MV-4-11 (cell line): ENCODE measurements at places on chromosomes 7 and 10.

GRCh38 chr7:120949998-120950538 is 509 bp upstream of the ING3 start:
- no peak for DNase-seq

GRCh38 chr7:16840094-16840493 is 35.3 kb upstream of the AGR2 start:
- no peak for DNase-seq

DNA sequence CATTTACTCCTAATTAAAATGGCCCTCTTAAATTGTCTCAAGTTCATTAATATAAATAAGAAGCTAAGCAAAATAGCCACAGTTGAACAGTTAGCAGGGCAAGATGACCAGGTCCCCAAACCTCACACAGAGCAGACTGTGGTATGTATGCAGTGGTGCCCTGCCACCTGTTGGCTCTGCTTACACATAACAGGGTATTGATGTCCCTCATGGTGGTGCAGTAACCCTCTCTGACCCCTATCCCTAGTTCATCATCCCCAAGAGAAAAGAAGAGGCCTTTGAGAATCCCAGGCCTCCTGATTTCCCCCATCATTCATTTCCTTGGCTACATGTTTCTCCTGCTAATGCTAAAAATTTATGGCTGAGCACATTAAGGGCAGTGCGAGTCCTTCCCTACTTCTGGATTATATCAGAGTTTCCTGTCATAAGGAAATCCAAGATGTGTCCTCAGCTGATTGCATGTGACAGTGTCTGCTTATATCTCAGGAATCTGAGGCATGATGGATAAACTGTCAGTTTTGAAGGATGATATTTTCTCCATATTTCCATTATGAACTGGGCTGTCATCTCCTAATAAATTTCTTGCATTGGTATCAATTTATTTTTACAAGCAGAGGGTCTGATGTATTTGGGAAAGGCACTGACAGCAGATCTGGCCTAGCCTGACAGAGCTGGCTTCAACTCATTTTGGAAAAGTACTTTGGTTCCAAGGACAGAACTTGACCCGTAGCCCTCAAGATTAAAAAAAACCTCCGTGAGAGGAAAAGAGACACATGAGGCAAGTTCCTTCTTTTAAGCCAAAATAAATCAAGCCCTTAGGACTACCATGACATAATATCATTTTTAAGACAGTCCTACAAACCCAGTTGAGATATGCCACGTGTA is 880.6 kb downstream of the LRMDA start:
- peak; percentile 32 for DNase-seq

GRCh38 chr7:39741942-39742623 is 118.7 kb downstream of the RALA start:
- DNase-seq, result peak; percentile 61

- no peak for DNase-seq
These were observed 25.8 kb downstream of the MET start for GRCh38 chr7:116697761-116698160.

DNA sequence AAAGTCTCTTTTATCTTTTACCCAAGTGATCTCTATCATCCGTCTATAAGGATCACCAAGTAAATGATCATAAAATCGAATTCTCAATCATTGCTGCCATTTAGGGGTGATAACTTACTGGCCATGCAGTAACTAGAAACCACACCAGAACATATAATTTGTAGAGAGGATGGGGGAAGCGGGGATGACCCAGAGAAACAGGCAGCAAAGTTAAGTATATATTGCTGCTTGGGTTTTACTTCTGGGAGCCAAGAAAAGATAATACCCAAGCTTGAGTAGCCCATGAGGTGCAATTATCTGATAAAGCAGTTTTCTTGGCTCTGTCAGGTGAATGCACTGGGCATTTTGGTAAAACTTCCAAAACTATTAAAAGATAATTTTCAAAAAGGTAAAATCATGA is 18.9 kb downstream of the EXOC6 start:
- DNase-seq, result no peak

DNA sequence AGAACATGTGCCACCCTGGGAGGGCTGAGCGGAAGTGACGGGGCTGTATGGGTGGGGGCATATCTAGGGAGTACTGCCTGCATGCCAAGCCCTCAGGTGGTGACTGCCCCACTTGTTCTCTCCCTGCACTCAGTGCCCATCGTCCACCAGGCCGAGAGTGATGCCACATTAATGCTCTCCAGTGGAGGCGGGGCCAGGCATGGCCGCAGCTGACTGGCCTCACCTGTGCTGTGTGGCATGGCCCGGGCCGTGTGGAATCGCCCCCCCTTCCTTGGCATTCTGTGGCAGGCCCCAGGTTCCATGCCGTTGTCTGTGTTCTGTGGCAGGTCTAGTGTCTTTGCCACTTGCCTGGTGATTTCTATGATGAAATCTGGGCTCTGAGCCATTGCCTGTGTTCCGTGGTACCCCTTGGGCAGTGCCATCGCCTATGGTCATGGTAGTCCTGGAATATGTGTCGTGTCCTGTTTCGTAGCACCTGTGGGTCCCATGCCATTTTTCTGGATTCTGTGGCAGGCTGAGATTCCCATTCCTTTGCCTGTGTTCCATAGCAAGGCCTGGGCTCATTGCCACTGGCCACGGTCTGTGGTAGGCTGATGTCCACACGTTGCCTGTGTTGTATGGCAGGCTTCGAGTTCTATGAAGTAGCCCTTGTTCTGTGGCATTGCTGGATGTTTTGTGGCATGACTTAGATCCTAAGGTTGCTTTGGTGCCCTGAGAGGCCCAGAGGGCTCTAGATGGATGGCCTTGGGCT is 8.9 kb downstream of the FLNC start:
- no peak for DNase-seq

GRCh38 chr7:130228840-130229502 is 21.3 kb downstream of the SSMEM1 start:
- peak; percentile 67 for DNase-seq

- DNase-seq, result no peak
These were observed 47.3 kb downstream of the COBL start for GRCh38 chr7:51269321-51269720.

- DNase-seq, result no peak
These were observed 137.5 kb upstream of the FZD1 start for GRCh38 chr7:91126762-91127161.

- DNase-seq, result no peak
These were observed 12.4 kb downstream of the MTURN start for GRCh38 chr7:30147223-30147622.

DNA sequence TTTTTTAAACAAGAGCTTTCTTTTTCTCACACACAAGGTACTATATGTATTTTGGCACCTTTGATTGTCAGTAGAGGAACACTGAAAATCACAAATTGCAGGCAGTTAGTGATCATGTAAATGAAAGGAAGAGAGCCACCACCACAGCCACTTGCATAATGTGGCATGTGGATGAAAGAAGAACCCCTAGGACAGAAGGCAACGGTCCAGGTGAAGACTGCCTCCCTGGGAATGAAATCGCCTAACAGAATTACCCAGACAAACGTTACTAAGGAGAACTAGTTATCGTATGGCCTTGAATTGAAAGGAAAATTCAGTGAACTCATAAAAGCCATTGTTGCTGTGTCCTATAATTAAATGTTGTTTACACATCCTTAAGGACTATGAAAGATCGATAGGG is 41.2 kb upstream of the PTPRZ1 start:
- no peak for DNase-seq

- no peak for DNase-seq
These were observed 106.4 kb downstream of the EGFR start for GRCh38 chr7:55124989-55125875.

DNA sequence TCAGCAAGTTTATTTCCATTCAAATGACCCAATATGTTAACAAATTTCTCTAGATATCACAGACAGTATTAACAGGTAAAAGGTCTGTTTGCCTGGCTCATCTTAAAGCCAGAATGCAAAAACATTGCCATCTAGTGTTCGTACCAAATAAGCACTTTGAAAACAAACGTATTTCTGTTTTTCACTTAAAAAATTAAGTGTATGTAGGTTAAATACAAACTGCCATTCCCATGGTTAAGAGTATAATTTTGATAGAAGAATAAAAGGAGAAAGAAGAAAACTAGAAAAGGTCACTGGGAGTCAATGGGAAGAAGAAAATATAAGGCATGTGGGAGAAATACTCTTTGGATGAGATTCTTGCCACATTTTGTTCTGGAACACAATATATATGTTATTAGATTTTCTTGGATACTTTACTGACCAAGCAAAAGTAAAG is 51.0 kb downstream of the ORC5 start:
- peak; percentile 1 for DNase-seq

DNA sequence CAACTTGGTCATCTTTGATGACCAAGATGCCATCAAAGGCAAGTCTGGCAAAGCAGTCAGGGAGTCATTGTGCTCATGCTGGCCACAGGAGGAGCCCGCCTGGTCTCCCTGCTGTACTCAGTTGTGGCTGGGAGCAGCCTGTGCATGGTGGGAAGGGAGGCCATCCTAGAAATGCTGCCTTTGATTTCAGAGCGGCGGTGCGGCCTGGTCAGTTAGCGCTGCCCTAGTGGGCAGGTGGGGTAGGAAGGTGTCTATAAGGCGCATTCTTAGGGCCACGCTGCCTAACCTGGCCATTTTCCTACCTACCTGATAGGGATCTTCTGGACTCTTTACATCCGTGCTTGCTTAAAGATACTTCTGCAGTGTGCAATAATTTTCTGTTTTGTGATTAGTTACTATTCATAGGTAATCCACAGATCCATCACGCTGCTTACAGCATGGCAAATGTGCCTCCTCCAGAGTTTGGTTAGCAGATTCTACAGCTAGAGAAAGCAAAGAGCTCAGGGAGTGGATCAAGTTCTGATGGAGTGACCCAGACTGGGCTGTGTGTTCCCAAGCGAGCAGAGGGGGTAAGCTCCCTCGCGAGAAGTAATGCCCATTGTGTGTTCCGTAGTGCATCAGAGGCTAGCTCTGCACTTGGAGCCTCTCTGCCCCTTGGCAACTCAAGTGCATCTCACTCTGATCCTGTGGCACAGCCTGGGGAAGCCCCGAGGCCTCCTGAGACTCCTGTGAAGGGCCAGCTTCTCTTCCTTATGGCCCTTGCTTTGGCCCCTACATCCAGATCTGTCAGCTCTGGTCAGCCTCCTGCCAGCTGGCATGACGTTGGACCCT is 970.1 kb upstream of the ZNF722 start:
- DNase-seq, result no peak

GRCh38 chr10:68800211-68800610 is 27.1 kb upstream of the STOX1 start:
- DNase-seq, result no peak

DNA sequence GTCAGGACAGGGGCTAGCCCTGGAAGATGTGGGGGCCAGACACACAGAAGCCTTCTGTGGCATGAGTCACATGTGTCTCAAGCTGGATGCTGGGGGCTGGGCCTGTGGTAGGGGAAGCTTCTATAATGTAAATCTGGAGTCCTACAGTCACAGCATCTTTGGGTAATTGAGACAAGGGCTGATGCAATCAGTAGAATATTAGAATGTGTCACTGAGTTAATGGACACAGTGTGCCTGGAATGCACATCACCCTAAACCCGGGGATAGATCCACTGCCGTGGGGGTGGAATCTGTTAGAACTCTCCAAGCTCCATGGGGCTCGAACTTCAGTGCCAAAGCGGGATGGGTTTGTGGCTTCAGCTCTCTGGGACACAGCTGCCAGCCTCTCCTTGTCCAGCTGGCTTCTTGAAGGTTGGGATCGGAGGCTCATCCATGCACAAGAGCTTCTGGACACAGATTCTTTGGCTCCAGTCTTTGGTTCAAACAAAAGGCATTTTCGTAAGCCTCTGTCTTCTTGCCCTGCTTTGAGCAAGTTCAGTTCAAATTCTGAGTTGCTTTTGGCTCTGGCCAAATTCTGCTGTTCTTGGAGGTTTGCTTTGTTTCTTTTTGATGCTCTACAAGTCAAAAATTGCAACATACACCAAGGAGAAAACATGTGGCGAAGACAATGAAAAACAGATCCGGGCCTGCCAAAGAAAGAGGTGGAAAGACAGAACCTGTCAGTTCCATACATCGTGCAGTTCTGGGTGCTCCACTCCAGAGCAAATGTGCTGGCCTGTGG is 194.8 kb upstream of the ZNF32 start:
- DNase-seq, result peak; percentile 15

DNA sequence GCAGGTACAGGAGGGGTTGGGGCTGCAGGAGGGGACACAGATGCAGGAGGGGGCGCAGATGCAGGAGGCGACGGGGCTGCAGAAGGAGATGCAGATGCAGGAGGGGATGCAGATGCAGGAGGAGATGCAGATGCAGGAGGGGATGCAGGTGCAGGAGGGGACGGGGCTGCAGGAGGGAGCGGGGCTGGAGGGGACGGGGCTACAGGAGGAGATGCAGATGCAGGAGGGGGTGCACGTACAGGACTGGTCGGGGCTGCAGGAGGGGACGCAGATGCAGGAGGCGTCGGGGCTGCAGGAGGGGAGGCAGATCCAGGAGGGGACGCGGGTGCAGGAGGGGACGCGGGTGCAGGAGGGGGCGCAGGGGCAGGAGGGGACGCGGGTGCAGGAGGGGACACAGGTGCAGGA is 66.5 kb downstream of the VWA2 start:
- DNase-seq, result no peak

DNA sequence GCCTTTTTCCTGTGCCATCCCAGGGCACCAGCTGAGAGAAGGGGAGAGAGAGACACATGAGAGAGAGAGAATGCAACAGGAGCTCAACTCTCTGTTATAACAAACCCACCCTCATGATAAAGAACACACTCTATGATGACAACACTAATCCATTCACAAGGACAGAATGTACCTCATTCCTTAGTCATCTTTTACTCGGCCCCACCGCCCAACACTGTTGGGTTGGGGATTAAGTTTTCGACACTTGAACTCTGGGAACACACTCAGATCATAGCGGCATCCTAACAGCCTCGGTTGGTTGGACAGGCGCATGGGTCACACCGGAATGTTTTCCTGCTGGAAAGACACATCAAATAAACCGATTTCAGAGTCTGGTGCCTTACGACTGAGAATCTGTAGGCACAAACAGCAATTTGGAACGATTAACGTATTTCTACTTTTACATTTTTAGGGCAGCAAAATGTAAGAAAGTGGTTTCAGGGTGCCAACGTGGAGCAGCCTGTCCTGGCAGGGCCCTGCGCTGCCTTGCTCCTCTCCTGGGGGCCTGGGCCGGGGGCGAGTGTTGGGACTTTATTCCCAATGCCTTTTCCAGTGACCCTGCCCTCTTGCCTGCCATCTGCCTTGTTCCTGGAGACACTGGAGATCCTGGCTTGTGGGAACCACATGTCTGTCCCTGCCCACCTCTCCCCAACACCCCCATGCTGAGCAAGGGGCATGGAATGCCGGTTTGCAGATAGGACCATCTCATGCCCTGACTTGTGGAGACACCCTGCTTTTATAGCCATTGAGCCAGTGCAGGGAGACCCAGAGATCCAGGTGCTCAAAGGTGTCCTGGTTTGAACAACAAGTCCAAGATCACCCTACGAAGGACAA is 287.0 kb downstream of the TCERG1L start:
- no peak for DNase-seq

- DNase-seq, result no peak
These were observed 13.3 kb downstream of the ZNF862 start for GRCh38 chr7:149851449-149851848.
